ENCODE measurements at places on chromosomes 2 and 18. TPM values are rescaled to one million over a fixed set of nuclear protein-coding genes. Genes with fewer than 3 reads are reported as not detected.

The FBXO36 gene
- total RNA-seq, result 1.3 TPM

The FHOD3 gene
- not detected for total RNA-seq

The TFPI gene
- total RNA-seq, result 0.47 TPM

GRCh38 chr2:177322801-177323261 is 58.3 kb upstream of the NFE2L2 start:
- H3K36me3 ChIP-seq, result peaks cover 2% of the 10 kb centered on the region
- peaks cover 5% of the 10 kb centered on the region for H3K4me1 ChIP-seq
- no peaks in the 10 kb centered on the region for H3K27me3 ChIP-seq
- H3K27ac ChIP-seq, result no peak overlapping the region
- DNase-seq, result no peak

The PSMA8 gene
- total RNA-seq, result 0.35 TPM

The HNMT gene
- total RNA-seq, result not detected

The RGPD3 gene
- 0.13 TPM for total RNA-seq

DNA sequence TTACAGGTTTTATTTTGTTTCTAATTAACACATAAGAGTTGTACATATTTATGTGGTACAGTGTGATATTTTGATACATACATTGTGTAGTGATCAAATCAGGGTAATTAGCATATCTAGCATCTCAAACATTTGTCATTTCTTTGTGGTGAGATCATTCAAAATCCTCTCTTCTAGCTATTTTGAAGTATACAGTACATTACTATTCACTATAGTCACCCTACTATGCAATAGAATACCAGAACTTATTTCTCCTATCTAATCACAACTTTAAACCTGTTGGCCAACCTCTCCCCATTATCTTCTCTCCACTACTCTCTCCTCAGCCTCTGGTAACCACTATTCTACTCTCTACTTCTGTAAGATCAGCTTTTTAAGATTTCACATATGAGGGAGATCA is 325.8 kb downstream of the CYP26B1 start:
- no peaks in the 10 kb centered on the region for H3K36me3 ChIP-seq
- no peak for DNase-seq
- H3K4me3 ChIP-seq, result no peak overlapping the region
- no peaks in the 10 kb centered on the region for H3K4me1 ChIP-seq

DNA sequence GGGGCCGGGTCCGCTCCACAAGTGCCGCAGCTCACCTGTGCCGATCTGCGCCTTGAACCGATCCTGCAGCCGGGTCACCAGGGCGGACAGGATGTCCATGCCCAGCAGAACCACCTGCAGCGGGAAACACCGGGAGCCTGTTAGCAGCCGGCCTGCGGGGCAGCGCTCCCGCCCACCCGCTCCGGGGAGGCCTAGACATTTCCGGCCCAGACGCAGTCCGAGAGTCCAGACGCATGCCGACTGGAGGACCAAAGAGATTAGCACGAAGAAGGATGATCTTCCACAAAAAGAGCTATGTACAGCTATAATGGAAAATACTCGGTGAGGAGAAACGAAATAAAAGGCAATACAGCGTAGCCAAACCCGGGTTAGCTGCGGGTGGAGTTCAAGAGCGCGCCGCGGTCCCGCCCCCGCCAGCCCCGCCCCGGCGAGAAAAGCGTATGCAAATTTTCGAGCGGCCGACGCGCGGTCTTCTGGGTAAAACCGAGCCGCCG is 421 bp upstream of the RNU4ATAC start:
- H3K27me3 ChIP-seq, result no peaks in the 10 kb centered on the region
- peaks cover 2% of the 10 kb centered on the region for H3K36me3 ChIP-seq
- peak; percentile 80 for DNase-seq

The STARD6 gene
- total RNA-seq, result not detected

DNA sequence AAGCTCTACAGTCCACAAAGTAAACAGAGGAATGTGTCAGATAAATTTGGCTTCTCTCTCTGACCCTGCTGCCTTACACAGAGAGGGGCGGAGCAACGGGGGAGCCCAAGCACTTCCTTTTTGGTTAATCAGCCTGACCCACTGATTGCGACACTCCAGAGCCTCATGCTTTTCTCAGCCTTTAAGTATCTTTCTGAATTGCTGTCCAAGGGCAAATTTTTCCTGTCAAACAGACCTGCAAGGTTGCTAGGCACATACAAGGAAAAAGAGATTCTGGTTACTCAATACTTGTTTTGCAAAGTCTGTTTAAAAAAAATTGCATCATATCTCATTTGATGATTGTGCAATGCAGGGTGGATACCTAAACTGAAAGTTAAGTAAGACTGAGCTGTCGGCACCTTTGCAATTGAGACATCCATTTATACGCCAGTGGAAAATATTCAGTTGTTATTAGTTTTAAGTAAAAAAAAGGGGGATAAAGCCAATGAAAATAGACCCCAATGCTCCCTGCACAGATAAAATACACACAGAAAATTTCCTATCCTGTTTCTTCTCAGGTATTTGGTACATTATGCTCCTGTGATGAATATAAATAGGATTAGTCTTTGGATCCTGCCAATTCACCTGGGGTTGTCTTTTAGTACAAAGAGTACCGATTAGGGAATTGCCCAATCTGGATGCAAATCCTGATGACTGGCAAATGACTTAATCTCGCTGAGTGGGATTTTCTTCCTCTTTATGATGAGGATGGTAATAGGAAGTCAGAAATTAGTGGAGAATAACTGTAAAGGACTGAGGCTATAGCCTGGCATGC is 260.2 kb upstream of the TRIB2 start:
- DNase-seq, result peak; percentile 25
- peaks cover 15% of the 10 kb centered on the region for H3K4me1 ChIP-seq
- H3K4me3 ChIP-seq, result peak overlapping the region; percentile 22
- H3K36me3 ChIP-seq, result no peaks in the 10 kb centered on the region
- H3K27ac ChIP-seq, result peak overlapping the region; percentile 81
- H3K27me3 ChIP-seq, result no peaks in the 10 kb centered on the region

The GULP1 gene
- total RNA-seq, result 0.13 TPM

DNA sequence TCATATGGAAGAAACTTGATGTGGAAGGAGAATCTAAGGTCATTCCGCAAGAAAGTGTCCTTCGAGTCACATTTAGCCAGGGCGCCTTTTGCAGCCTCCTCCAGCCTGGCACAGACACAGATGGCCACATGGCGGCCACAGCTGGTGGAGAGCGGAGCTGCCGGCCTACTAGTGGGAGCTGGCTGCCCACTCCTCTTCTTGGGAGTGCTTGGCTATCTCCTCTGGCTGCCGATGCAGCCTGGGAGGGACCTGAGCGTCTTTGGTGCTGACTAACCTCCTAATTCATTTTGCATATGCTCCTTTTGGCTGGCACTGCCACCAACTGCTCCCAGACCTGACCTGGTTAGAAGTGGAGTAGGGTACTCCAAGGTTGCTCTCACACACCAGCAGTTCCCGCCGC is 199.3 kb upstream of the MYT1L start:
- H3K36me3 ChIP-seq, result no peaks in the 10 kb centered on the region
- H3K27ac ChIP-seq, result no peak overlapping the region
- no peak for DNase-seq

DNA sequence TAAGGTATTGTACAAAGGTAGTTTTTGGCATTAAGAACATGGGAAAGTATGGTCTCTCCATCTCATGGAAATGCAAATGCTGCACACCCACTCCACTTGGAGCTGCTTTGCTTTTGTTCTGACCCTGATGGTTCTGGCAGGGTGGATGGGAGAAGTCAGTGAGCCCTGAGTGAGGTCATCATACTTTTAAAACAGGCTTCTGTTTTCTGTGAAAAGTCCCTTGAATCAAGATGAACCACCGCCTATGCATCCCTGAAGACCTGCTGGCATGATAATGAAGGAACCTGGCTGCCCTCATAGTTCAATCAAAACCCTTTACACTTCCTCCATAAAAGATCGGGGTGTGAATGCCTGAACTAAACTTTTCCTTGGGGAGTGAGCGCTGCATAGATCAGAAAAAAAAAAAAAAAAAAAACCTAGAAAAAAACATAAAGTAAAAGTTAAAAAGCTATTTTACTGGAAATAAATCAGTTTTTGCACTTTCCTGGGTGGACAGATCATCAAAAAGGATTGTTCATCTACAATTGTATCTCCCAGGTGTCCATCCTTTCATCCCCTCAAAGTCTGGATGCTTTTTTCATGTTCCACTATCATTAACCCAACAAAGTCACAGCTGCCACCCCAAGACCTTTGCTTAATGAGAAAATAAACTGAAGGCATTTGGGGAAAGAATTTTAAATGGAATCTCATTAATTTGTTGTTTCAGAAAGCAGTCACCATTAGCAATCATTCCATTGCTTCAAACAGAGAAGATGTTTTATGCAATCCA is 728.1 kb upstream of the DDX18 start:
- DNase-seq, result no peak
- no peak overlapping the region for H3K4me3 ChIP-seq
- no peak overlapping the region for H3K27ac ChIP-seq

GRCh38 chr2:69493268-69493667 is 56.0 kb upstream of the NFU1 start:
- no peaks in the 10 kb centered on the region for H3K4me1 ChIP-seq
- no peaks in the 10 kb centered on the region for H3K27me3 ChIP-seq
- no peak overlapping the region for H3K4me3 ChIP-seq
- no peak for DNase-seq
- H3K27ac ChIP-seq, result no peak overlapping the region

GRCh38 chr18:50662775-50663383 is 103.0 kb downstream of the MAPK4 start:
- no peaks in the 10 kb centered on the region for H3K4me1 ChIP-seq
- H3K4me3 ChIP-seq, result no peak overlapping the region
- no peak for DNase-seq
- H3K27ac ChIP-seq, result no peak overlapping the region
- no peaks in the 10 kb centered on the region for H3K36me3 ChIP-seq

- H3K27ac ChIP-seq, result no peak overlapping the region
- no peak overlapping the region for H3K4me3 ChIP-seq
- no peaks in the 10 kb centered on the region for H3K36me3 ChIP-seq
- H3K27me3 ChIP-seq, result peaks cover 3% of the 10 kb centered on the region
Measured at GRCh38 chr2:15997728-15998280, 57.5 kb downstream of the MYCN start.

The PDCD1 gene
- 4.0 TPM for total RNA-seq

DNA sequence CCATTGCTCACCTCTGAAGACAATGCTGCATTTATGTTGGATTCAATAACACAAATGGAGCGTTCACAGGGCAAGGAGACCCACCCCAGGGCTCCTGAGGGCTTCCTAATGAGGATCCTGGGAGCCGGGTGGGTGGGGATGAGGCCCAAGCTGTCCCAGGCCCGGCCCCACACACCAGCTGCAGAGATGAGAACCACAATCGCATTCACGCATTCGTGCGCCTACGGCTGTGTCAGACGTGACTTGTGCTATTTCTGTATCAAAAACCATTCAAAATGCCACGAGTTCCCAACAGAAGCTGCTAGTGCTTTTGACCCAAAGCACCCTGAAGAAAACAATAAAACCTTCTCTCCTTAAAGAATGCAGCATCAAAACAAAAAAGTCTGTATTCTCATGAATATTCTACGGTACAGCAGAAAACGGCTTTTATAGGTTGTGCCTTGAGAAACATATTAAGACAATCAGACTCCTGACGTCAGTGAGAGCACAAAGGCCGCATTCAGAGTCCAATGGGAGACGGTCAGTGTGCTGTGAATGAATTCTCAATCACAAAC is 205.4 kb downstream of the HDAC4 start:
- no peak overlapping the region for H3K4me3 ChIP-seq
- no peak for DNase-seq
- H3K36me3 ChIP-seq, result peaks cover 25% of the 10 kb centered on the region
- H3K27me3 ChIP-seq, result no peaks in the 10 kb centered on the region
- H3K4me1 ChIP-seq, result peaks cover 3% of the 10 kb centered on the region
- H3K27ac ChIP-seq, result no peak overlapping the region
